Stimulated activated CD4-positive, alpha-beta T cell treated with anti-CD3 and anti-CD28 coated beads, Interleukin-1b, Interleukin-23, amount 100 ng/mL, for 1 hour (primary cell): ENCODE measurements at places on chromosomes 4 and X.

GRCh38 chr4:53591372-53591892 is at the start of gene LNX1:
TSS of gene LNX1 (minus strand) at chr4:53591486. CDS start at chr4:53574002, 17,484 bp downstream.
- DNase-seq, result no peak

DNA sequence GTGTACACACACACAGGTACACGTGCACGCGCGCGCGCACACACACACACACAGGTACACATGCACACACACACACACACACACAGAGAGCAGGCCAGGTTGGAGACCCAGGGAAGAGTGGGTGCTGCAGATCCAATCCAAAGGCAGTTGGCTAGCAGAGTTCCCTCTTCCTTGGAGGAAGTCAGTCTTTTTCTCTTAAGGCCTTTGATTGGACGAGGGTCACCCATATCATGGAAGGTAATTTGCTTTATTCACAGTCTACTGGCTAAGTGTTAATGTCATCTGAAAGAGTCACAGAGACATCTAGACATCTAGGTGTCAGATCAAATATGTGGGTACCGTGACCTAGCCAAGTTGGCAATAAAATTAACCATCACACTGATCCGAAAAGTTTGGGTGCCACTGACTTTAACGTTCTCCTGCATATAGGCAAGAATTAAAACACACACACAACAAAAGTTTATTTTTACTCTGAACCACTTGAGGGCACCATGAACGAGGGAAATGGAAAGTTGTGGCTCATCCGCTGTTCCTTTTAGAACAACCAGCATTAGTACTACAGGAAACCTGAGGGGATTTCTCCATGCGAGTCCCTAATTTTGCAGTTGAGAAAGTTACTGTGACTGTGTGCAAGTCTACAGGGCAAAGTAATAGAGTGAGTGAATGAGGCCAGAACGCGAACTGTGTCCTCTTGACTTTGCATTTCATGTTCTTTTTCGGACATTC is 66.0 kb upstream of the STOX2 start:
- no peak for DNase-seq

DNA sequence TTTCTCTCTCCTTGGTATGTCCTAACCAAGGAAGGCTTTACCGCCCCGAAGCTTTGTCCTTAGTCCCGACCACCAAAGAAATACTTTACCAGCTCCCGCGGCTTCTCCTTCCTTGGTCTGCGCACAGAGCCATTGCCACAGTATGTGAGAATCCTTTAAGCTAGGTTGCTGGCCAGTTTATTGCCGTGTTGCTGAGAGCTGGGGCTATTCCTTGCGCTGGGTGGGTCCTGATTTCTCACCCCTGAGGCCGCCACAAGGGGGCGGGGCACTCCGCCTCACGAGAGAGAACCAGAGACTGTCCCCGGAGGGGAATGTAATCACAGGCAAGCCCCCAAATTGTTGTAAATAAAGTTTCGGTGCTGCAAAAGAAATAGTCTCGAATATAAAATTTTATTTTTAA is 331.0 kb upstream of the PCDH10 start:
- DNase-seq, result no peak

DNA sequence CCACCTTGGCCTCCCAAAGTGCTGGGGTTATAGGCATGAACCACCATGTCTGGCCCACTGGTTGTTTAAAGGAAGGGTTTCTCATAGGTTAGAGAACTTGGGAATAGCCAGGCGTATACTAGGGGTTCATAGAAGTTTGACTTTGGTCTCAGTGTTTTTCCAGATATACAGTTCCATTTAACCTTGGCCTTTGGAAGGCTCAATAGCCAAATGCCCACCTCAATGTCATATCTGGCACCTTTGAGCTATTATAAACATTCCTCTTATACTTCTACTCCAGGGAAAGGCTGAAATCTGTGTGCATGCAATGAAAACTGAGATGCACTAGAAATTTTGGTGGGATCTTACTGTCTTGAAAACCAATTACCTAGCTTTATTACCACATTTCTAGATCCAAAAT is 47.5 kb upstream of the PROM1 start:
- no peak for DNase-seq

- DNase-seq, result no peak
These were observed 99.5 kb upstream of the NKX1-1 start for GRCh38 chr4:1505511-1506460.

GRCh38 chrX:101931136-101931487 is 715 bp downstream of the ZMAT1 start:
- DNase-seq, result no peak

DNA sequence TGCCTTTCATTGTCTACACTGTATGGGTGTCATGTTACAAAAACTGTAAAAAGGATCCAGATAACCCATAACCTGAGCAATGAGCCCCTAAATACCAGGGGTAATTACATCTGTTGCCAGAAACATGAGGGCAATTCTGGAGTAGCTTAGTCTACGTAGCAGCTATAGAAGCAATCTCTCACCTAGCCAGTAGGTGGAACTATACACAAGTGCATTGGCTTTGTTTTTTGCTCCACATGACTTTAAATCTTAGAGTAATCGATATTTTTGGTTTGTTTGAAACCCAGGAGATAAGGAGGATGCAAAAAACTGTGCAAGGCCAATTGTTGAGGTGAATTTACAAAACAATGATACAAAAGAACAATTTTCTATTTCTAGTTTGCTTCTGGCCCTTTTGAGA is 57.5 kb downstream of the GPR82 start:
- DNase-seq, result no peak

DNA sequence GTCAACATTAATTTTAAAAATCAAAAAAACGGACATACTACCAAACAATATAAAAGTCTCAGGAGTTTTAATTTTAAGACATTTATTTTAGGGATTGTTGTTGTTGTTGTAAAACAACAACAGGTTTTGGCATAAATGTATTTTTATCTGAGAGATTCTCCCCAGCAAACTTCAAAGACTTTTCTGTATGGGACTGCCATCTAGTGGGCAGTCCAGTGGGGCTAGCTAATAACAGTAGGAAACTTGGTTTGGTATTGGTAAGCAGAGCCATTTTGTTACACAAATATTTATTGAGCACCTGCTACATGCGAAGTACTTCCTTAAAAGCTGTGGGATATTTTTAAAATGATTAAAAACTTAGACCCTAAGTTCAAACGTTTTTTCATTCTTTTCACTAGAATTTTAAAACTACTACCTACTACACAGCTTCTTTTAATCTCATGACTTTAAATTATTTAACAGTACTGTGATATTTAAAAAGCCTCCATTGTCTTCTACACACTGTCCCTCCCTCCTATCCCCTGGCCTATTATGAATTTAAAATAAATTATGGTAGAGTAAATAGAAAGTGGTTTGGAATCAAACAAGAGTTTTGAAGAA is 1028.4 kb upstream of the INTU start:
- no peak for DNase-seq

DNA sequence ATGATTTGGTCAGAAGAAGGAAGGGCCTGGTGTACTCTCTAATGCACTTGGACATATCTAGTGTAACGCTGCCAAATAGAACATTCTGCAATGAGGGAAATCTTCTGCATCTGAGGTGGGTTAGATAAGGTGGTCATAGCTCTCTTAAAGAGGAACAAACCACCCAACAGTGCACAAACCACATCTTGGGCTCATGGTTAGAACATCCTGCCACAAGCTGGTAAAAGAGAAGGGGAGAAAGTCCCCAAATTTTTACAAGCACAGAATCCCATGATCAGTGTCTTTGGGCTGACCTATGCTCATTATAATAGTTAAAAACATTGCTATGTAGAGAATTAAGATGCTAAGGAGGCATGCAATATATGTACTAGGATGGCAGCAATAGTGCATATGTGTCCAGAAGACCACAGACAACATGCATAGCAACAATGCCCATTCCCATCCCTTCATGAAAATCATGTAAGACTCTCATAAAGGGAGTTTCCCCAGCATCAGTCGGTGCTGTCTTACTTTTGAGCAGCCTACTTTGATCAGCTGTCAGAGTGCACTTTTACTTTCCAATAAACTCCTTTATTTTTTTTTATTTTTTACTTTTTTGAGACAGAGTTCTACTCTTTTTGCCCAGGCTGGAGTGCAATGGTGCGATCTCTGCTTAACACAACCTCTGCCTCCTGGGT is 99.7 kb upstream of the SLC7A11 start:
- no peak for DNase-seq

DNA sequence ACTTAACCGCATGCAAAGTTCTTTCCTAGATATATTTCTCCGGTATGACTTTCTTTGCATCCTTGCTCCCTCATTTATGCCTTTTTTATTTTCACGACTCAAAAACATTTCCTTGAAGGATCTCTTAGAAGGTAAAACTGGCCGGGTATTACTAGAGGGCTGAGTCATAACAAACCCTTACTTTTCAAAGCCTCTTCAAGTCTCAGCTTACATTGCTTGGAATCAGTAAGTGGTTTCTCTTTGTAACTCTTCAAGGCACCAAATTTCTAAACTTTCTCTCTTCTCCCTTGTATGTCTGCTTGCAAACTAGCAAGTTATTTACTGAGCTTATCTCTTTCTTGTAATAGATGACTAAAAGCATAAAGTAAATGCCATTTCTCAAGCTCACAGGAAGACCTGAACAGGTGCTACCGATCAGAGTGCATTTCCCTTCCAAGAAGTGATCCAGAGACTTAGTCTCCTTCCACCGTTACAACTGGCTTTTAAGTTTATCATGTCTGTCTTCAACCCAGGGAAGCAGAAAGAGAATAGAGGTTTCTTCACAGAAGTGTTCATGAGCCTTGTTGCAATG is 75.5 kb downstream of the ANXA10 start:
- no peak for DNase-seq

DNA sequence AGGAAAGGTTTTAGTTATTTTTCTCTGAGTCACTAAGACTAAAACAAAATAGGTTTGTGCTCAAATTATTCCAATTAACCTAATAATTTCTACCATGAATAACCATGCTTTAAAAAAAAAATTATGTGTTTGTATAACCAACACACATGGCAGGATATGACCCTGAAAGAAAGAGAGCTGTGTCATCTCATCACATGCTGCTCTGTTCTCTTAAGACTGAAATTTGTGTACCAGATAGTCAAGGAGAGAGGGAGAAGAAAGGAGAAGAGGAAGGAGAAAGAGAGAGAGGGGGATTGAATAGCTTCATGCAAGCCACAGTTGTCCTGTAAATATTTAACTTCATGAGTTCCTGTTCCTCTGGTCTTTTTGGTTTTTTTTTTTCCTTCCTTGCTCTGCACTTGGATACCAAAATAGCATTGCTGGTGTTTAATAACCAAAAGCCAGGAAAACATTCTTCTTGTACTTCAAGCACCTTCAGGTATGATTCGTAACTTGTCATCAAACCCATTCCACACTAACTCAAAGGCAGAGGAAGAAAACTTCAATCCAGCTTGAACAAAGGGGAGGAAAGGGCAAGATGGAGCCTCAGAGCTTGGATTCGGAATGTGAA is 6.4 kb upstream of the PROM1 start:
- DNase-seq, result no peak

DNA sequence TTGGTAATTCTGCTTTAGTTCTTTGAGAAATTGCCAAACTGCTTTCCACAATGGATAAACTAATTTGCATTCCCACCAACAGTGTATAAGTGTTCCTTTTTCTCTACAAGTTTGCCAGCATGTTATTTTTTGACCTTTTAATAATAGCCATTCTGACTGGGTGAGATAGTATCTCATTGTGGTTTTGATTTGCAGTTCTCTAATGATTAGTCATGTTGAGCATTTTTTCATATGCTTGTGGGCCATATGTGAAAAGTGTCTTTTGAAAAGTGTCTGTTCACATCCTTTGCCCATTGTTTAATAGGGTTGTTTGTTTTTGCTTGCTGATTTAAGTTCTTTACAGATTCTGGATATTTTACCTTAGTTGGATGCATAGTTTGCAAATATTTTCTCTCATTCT is 25.9 kb downstream of the ENPEP start:
- DNase-seq, result no peak

GRCh38 chrX:97330151-97330550 is 446.4 kb downstream of the RPA4 start:
- DNase-seq, result no peak

DNA sequence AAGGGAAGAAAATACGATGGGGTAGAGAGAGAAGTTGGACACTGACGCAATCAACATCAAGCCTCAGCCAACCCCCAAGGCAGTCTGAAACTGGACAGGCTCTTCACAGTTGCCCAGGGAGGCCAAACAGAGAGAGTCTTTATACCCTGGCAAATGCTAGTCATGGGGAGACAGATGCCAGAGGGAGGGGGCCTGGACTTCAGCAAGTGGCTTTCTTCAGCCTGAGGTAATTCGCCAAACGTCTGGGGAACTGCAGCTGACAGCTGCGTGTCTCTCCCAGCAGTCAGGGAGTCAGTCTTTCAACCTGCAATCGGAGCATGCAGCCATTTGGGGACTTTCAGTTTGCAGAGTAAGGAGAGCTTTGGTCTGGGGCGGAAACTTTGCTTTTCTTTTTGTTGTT is 521.6 kb downstream of the TRIML1 start:
- no peak for DNase-seq

DNA sequence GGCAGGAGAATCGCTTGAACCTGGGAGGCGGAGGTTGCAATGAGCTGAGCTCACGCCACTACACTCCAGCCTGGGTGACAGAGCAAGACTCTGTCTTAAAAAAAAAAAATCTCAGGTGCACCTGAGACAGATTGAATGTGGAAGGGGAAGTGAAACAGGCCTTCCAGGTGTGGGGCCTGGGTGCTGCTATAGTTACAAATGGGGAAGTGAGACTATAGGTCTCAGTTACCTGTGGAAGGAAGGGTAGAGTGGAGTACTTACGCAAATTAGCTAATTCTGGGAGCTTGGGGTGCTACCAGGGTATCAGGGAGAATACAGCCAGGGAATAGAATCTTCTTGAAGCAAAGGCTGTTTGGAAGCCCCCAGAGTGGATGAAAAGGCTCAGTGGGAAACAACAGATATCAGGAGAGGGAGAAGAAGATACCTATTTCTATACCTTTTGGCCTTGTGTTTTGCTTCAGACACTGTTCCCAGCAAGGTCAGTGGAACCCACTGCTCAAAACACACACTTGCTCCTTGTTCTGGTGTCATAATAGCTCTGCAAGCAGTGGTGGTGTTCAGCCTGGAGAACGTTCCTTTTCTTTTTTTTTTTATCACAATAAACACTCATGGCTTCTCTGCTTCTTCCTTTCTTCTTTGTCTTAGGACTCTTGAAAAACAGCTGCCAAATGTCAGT is 7.0 kb downstream of the CD38 start:
- DNase-seq, result no peak
